Retina (tissue), 1 donor: ENCODE measurements at places on chromosomes 12 and 14.

DNA sequence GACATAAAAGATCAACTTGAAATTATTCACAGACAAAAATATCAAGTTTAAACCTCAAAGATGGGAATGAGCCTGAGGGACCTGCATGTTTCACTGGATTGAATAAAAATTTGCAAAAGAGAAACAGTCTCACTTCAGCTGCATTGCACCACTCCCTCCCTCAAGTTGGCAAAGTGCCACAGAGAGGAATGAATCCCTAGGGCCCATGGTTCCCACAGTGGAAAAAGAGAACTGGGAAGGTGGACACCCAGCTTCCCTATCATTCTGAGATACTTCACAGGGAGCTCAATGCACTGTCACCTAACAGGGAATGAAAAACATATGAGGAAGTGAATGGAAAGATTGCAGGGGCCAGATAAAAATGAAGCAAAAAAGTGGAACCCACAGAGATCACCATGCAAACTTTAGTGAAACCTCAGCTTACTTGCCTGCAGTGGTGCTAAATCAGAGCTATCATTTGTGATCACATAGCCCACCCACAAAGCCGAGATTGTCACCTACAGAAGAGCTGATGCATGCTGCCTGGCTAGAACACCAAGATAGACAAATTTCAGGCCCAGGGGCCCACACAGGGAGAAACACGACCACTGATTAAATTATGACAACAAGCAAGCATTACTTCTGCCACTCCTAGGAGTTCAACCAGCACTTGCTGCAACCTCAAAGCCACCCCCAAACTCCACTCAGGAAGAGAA lies 911.3 kb downstream of the LRFN5 start:
- no peak for DNase-seq

DNA sequence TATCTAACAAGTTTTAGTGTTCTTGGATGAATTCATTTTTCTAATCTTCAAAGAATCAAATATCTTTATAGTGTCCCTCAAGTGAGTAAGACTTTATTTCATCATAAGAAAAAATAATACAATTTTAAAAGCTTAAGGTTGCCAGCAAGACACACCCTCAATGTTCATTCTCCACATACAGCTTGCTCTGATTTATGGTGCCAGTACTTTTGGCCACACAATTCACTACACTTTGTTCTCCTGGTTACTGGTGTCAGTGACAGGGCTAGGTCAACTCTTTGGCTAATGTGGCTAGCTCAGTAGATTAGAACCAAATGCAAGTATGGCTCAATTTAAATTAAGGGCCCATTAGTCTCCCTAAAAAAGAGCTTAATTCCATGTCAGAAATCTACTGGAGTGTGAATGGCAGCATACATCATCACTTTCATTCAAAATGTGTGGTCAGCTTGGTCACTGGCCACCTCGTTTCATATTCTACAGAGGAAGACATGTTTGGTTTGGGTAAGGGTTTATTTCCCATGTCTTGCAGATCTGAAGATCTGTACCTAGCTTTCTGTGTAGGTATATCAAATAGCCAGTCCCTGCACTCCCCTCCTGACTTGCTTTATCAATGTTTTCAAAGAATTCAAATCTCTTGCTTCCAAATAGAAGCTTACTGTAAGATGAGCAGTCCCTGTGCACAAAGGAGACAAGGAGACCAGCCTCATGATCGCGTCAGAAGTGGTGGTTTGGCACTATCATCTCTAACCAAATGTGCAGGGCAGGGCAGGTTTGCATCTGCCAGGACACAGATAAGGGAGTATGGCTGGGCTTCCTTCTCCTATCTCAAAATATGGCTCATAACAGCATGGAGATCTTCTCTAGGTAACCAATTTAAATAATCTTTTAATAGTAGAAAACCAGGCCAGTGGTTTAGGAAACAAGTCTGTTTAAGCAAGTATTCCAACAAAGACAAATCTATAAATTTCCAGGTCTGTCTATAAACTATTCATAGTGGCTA lies 31.3 kb downstream of the HECTD4 start:
- DNase-seq, result no peak

GRCh38 chr12:50017641-50018040 lies 7.7 kb downstream of the RACGAP1 start:
- no peak for DNase-seq

- DNase-seq, result no peak
Measured at GRCh38 chr12:110280392-110280778, 662 bp upstream of the ATP2A2 start.

DNA sequence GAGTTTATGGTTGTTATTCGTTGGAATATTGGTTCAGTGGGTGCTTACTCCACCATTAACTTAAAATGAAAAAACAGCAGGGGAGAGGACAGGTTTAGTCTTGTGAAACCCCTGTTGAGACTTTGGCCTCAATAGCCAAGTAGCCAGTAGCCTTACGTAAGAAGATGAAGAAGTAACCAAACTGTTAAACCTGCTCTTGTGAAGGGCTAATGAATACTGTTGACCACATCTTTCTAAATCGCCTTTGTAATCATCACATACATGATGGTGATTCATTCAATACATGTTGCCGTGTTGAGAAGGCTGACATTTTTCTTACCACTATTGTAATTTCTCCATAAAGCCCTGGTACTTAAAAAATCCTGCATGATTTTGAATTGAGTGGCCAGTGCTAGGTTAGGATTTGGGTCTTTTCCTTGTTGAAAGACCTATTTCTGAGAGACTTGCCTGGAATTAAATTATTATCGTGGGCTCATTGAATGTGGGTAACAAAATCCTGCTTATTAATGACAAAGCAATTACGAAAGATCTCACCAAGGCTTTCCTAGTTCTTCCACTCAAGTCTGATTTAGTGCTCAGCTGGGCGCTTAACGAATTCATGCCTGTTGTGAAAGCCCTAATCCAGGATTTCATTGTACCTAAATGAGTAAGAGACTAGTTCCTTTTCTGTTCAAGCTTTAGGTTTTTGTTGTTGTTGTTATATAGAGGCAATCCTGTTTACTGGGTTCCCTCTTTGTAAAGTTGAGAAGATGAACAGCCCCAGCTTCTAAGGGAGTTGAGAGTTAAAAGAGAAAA lies 333.1 kb downstream of the FUT8 start:
- DNase-seq, result no peak

GRCh38 chr12:41073633-41074472 lies 114.3 kb upstream of the PDZRN4 start:
- peak; percentile 13 for DNase-seq

GRCh38 chr14:104105071-104105821 lies 19.7 kb downstream of the ASPG start:
- DNase-seq, result no peak

GRCh38 chr14:21300892-21301291 lies 21.0 kb downstream of the RPGRIP1 start:
- peak; percentile 77 for DNase-seq

- DNase-seq, result no peak
Measured at GRCh38 chr12:13079440-13079906, 24.0 kb downstream of the GSG1 start.

- no peak for DNase-seq
Measured at GRCh38 chr12:131103669-131104462, 150.2 kb downstream of the ADGRD1 start.

- DNase-seq, result no peak
Measured at GRCh38 chr12:15800278-15800677, 11.1 kb upstream of the EPS8 start.

GRCh38 chr12:20342111-20342510 lies 26.2 kb upstream of the PDE3A start:
- DNase-seq, result no peak

- no peak for DNase-seq
Measured at GRCh38 chr14:52175982-52176502, 91.5 kb upstream of the PTGDR start.

- DNase-seq, result no peak
Measured at GRCh38 chr12:129662234-129662633, 241.6 kb downstream of the TMEM132D start.

DNA sequence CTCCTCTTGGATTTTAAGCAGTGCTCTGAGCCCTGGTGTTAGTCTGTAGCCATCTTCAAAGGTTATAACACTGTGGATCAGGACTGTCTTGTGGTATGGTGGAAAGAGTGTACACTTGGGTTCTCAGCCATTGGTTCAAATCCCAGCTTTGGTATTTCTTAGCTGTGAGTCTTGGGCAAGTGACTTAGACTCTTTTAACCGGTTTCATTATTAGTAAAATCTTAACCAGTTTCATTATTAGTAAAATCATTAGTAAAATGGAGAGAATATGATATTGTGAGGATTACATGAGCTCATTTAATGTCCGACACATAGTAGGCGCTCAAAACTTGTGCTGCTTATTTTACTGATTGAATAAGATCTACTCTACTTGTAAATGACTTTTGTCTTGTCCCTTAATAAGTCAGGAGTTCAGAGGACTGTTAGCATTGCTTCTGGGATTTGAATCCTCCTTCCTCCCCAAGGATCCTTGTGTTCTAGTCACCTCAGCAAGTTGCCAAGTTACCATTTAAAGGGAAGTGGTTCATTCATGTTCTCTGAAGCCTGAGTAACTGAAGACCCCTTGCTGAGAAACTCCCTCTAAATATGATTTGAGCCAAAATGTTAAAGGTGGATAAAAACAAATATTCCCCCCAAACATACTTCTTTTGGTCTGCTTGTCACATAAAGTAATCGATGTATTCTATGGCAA lies 12.4 kb downstream of the TTLL5 start:
- no peak for DNase-seq

- DNase-seq, result no peak
Measured at GRCh38 chr12:101908395-101908794, 31.0 kb downstream of the DRAM1 start.

- no peak for DNase-seq
Measured at GRCh38 chr12:53187145-53187899, 6.6 kb upstream of the CSAD start.

DNA sequence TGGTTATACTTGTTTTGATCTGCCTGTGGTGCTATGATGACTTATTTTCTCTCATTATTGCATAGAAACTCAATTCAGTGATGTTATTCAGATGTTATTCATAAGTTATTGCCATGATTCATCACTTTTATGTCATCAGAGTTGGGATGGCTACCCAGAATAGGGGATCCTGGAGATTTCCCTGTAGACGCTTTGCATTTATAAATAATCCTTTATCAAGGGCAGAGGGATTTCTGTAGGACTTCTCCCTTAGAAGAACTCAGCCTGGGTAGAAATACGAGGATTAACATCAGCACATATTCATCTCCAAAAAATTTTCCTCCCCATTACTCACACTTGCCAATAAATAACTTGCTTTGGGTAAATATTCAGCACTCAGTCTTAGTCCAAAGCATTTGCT lies 4.9 kb downstream of the GPRC5A start:
- no peak for DNase-seq

DNA sequence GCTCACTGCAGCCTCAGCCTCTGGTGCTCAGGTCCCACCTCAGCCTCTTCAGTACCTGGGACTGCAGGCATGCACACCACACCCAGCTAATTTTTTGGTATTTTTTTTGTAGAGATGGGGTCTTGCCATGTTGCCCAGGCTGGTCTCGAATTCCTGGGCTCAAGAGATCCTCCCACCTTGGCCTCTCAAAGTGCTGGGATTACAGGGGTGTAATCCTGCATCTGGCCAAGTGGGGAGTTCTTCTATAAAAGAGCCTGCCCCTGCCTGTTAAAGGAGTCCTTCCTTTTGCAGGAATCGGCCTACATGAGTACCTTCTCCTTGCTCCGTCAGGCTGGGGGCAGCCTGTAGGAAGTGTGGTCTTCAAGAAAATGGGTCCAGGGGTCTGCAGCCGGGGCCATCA lies 54.1 kb upstream of the RASSF3 start:
- no peak for DNase-seq

GRCh38 chr12:118259079-118259478 lies 113.6 kb downstream of the TAOK3 start:
- DNase-seq, result no peak

GRCh38 chr12:108099778-108100489 lies 29.2 kb upstream of the WSCD2 start:
- peak; percentile 58 for DNase-seq

DNA sequence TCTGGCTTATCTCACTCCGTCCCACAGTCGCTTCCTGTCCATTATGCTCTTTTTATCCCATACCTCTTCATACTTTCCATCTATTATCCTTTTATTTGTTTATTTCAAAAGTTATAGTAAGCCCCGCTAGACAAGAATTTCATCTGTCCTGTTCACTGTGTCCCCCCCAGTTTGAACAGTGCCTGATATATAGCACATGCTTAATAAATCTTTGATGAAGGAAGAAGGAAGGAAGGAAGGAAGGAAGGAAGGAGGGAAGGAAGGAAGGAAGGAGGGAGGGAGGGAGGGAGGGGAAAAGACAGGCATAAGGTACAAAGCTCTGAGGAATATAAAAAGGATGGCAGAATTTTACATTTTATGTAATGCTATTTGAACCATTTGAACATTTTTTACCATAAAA lies 324.7 kb downstream of the GXYLT1 start:
- no peak for DNase-seq

- DNase-seq, result no peak
Measured at GRCh38 chr14:23861666-23862065, 91.9 kb upstream of the DHRS4 start.

GRCh38 chr14:100538351-100539002 lies 48.7 kb downstream of the BEGAIN start:
- DNase-seq, result no peak

DNA sequence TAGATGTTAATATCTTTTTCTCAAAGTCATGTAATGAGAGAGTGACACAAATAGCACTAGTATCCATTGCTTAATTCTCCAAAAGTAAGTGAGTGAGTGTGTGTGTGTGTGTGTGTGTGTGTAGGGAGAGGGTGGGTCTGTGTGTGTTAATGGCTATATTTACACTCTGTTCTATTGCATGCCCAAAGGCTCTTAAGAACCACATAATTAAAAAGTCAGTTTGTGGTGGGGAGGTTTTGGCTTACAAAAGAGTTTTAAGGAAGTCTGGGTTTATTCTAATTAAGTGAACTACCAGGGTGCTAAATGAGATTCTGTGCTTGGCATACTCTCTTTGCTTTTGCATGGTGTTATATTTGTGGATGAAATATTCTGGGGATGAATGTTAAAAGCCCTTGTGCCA lies 1897.6 kb upstream of the FLRT2 start:
- no peak for DNase-seq

DNA sequence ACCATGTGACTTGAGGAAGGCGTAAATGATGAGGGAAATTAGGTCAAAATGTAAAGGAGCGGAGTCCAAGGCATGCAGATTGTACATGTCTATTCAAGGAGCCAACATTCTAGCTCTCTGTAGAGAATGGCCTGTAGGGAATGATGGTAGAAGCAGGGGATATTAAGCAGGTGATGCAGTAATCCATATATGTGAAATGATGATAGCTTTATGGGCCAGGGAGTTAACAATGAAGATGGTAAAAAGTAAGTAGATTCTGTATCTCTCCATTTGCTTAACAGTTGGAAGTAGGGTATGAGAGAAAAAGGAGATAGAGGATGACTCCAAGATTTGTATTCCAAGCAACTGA lies 33.4 kb downstream of the ARHGAP5 start:
- DNase-seq, result no peak

- DNase-seq, result no peak
Measured at GRCh38 chr14:105336477-105337287, 22.1 kb downstream of the PACS2 start.

DNA sequence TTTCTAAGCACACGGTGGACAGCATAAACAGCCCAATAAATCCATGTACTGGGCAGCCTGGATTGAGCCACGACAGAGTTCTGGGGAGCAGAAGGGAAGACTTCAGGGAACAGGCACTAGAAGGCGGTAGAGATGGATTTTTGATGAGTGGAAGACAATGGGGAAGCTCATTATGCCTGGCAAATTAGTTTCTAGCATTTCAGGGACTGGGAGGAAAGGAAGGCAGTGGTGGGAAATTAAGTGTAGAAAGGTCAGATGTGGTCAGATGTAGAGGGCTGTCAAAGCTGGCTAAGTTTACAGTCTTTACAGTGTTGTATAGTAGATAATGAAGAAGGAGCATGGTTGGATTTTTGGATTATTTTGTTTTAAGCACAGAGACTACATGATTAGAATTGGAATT lies 9.2 kb downstream of the EGLN3 start:
- no peak for DNase-seq

GRCh38 chr12:124296295-124296915 lies 1.5 kb downstream of the RFLNA start:
- no peak for DNase-seq
